ENCODE measurements at places on chromosomes 6 and 20. TPM values are rescaled to one million over a fixed set of nuclear protein-coding genes. Genes with fewer than 3 reads are reported as not detected.

GRCh38 chr20:58790454-58790853, 60.2 kb downstream of the GNAS-AS1 start:
- no peak for DNase-seq

GRCh38 chr20:54043076-54043967, 27.1 kb downstream of the BCAS1 start:
- no peak for DNase-seq

- DNase-seq, result no peak
Observed at GRCh38 chr6:109315341-109316110, 66.7 kb downstream of the CD164 start.

DNA sequence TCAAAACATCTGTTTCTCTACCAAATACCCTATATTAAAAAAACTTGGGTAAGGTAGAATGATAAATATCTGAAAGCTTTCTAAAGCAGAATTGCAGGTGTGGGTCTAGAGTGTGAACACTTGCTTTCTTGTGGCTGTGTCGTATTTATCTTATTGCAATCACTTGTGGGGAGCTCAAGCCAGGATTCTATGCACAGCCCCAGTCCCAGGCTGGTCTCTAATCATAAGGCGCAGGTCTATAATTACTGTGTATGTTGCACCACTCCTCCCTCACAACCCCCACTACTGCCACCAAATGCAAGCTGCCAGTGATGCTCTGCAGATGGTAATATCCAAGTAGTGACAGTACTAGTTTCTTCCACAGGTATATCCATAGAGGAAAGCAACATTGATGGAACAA, 2.2 kb upstream of the E2F3 start:
- DNase-seq, result no peak

- no peak for DNase-seq
Observed at GRCh38 chr6:44571510-44571909, 184.0 kb downstream of the CDC5L start.

GRCh38 chr6:30907758-30908591, at the start of gene GTF2H4:
Gene GTF2H4, plus strand, starts transcription at chr6:30908207.
- DNase-seq, result peak; percentile 99

DNA sequence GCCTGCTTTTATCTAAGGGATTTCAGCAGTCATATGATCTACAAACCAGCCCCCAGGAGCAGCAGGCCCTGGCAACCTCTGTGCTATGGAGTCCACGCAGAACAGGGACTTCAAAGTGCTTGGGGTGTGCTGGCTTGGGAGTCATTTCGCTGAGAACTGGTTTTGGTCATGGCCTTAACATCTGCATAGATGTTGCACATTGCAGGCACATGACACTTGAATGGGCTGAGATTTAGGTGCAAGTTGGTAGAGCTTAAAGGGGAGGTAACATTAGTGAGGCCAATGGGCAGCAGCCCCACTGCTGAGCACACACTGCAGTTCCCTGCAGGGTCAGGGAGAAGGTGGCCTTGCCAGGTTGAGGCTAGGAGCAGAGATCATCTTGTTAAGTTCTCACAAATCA, 43.6 kb downstream of the RREB1 start:
- DNase-seq, result no peak

DNA sequence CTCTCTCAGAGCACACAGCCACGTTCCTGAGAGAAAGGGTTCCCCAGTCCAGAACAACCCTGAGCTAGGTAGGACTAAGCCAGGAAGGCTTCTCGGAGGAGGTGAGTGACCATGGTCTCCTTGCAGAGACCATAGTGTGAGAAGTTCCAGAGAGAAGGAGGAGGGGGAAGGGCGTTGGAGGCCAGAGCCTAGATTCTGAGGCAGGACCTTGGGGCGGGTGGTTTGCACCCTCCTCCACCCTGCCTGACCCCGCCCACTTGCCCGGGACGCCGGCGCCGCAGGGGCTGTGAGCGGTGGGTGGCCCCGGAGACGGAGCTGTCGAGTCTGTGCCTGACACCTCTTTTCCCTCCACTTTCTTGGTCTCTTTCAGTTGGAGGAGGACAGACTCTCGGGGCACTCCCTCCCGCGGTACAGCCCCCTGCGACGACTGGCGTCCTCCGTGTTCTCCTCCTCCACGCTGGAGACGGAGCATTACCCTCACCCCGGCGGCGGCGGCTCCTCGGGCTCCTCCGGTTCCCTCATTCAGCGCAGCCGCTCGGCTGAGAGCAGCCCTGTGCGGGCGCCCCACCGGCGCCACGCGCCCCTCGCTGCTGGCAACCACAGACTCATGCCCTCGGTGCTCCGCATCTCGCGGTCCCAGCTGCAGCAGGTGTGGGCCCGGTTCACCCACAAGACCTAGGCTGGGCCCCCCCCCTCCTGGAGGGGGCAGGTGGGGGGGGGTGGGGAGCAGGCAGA, 26.2 kb downstream of the TTBK1 start:
- DNase-seq, result no peak

DNA sequence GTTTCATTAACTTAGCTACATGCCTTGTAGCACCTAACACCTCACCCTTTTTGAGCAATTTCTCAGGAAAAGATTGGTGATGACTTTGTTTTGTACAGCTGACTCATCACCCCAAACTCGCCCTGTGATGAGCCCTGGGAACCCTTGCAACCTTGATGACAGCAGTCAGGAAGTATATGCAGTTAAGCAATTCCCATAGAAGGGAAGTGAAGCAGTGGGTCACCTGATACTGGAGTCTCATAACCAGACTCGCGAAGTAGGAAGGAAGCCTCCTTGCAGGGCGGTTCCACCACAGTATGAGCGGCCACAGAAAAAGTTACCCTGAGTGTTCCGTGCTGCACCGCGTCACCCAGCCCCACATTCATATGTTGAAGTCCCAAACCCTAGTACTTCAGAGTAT, 82.0 kb upstream of the EDN1 start:
- peak; percentile 13 for DNase-seq

DNA sequence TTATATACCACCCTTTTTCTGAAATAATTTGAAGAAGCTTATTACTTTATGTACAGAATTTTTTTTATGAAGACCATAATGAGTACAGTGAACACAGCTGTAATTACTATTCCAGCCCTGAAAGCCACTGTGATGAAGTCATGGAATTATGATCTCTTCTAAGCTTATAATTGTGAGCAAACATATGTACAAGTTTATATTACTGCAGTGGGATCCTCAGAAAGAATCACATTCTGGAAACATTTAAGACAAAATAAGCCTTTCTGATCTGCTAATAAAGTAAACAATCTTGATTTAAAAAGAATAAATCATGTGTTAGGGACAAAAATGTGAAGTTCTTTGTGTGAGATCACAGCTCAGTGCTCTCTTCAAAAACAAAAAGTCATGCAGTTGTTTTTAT, 560.4 kb downstream of the CD109 start:
- peak; percentile 56 for DNase-seq

The SCGN gene
- total RNA-seq, result not detected

The PRDM13 gene
- not detected for total RNA-seq

The PRR18 gene
- not detected for total RNA-seq

The BFSP1 gene
- total RNA-seq, result 2.9 TPM

The C6orf52 gene
- total RNA-seq, result not detected

The TREML2 gene
- not detected for total RNA-seq

The PRDM1 gene
- total RNA-seq, result 39.7 TPM

The LY6G6C gene
- not detected for total RNA-seq

The SIRPA gene
- total RNA-seq, result 3.9 TPM
